Naive thymus-derived CD8-positive, alpha-beta T cell (primary cell): ENCODE measurements at places on chromosomes 6 and 20.
A peak's percentile ranks its signal among the peaks of the same experiment; 100 is the strongest.

- no peak for DNase-seq
Observed at GRCh38 chr6:20159781-20160540, 52.3 kb downstream of the MBOAT1 start.

GRCh38 chr6:150992703-150993102 is 127.2 kb downstream of the MTHFD1L start:
- DNase-seq = no peak

- no peak for DNase-seq
Observed at GRCh38 chr20:45781391-45781931, 10.2 kb downstream of the WFDC3 start.

- no peak for DNase-seq
Observed at GRCh38 chr6:79863566-79863965, 83.8 kb downstream of the ELOVL4 start.

DNA sequence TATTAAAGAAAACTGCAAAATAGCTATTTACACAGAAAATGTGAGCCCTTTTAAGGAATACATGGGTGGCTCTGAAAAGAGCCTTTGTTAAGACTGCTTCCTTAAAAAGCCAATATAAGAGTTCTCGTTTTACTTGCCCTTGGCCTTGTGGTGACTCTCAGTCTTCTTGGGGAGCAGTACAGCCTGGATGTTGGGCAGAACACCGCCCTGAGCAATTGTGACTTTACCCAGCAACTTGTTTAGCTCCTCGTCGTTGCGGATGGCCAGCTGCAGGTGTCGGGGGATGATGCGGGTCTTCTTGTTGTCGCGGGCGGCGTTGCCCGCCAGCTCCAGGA is 111.5 kb downstream of the HFE start:
- DNase-seq = peak; percentile 36

DNA sequence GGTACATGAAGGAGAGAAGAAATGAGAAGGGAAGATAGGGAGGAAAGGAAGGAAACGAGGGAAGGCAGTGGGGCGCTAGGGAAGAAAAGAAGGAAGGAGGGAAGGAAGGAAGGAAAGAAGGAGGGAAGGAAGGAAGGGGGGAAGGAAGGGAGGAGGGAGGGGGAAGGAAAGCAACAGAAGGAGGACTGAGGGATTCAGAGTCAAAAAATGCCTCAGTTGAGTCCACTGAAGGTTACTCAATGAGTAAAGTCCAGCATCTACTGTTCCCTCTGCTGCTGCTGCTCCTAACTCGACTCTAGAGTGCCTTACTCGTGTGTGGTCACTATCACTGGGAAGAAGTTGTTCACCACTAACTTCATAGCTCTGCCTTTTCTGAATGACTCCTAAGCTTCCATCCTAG is 33.8 kb downstream of the PHACTR1 start:
- DNase-seq = no peak

- DNase-seq = no peak
Observed at GRCh38 chr6:82646231-82646615, 282.6 kb downstream of the TPBG start.

GRCh38 chr6:104625536-104625935 is 234.2 kb downstream of the HACE1 start:
- DNase-seq = no peak

- no peak for DNase-seq
Observed at GRCh38 chr6:134029495-134030455, 22.6 kb downstream of the SLC2A12 start.

- no peak for DNase-seq
Observed at GRCh38 chr6:74269600-74269858, 573.5 kb downstream of the CD109 start.

DNA sequence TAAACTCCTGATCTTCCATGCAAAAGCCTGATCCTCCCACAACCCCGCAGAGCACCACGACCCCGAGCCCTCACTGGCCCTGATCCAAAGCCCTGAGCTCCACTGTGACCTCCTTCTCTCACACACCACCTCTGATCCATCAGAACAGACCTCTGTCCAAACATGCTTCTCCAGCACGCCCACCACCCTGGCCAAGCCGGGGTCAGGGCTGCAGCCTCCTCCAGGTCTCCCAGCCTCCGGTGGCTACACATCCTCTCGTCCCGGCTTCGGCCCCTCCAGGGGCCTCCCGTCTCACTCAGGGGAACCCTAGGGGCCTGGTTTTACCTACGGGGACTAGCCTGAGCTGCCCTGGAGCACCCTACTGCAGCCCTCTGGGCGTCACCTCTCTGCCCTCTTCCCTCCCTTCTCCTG is 49.1 kb downstream of the FOXF2 start:
- DNase-seq = no peak

DNA sequence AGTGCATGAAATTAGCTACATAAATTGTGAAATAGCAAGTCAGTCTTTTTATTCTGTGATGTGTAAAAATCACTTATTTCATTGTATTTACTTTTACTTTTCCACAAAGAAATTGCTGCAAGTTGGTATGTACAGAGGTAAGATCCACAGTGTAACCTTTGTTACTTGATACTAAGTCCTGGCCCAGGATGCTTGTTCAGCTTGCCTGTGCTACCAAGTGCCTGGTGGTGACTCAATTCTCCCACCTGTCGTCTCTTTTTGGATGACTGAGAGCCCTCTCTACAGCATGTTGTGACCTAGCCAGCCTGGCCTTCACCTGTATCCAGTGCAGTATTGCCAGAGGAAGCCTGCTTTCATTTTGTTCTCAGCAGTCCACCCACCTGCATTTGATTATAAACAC is 54.9 kb downstream of the ANKRD6 start:
- no peak for DNase-seq

GRCh38 chr6:56730663-56731529 is 88.2 kb upstream of the DST start:
- DNase-seq = no peak

DNA sequence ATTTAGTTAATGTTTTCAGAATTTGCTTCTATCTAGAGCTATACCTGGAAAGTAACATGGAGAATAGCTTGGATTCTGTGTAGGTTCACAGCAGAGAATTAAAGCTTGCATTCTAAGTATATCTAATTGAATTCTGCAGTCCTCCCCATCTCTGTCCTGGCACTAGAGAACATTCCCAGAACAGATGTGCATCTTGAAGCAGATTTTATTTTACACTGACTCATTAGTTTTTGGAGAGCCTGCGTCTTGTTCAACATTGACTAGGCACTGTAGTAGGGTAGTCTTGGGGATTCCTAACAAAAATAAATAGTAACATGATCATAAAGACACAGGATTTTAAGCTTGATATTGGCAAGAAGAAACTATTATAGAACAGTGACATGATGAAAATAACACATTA is 36.2 kb upstream of the BAG2 start:
- DNase-seq = no peak

GRCh38 chr20:58228484-58229197 is at the start of gene ANKRD60:
ANKRD60 (minus strand) TSS chr20:58228653; CDS start chr20:58228653, 0 bp downstream.
- peak; percentile 73 for DNase-seq

- DNase-seq = no peak
Observed at GRCh38 chr20:37649017-37649416, 44.8 kb upstream of the CTNNBL1 start.

DNA sequence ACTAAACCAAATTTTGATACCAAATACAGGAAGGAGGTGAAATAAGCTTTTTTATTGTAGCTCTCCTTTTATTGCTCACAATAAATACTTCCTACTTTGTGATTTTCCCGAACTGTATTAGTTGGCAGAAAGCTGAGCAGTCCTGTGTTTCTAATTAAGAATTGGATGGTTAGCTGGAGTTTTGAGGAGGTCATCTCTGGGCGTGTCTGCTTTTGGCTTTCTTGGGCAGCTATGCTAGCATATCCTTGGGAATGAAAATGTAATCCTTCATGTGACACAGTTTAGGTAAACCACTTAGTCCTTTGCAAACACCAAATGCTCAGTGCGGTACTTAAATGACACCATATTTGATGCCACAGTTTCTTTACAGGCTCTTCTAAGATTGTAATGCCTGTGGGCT is 67.5 kb downstream of the MTHFD1L start:
- DNase-seq = no peak

GRCh38 chr20:23061734-23062561 is 12.5 kb upstream of the THBD start:
- DNase-seq = no peak

GRCh38 chr6:143180826-143181225 is 120.1 kb downstream of the AIG1 start:
- no peak for DNase-seq

DNA sequence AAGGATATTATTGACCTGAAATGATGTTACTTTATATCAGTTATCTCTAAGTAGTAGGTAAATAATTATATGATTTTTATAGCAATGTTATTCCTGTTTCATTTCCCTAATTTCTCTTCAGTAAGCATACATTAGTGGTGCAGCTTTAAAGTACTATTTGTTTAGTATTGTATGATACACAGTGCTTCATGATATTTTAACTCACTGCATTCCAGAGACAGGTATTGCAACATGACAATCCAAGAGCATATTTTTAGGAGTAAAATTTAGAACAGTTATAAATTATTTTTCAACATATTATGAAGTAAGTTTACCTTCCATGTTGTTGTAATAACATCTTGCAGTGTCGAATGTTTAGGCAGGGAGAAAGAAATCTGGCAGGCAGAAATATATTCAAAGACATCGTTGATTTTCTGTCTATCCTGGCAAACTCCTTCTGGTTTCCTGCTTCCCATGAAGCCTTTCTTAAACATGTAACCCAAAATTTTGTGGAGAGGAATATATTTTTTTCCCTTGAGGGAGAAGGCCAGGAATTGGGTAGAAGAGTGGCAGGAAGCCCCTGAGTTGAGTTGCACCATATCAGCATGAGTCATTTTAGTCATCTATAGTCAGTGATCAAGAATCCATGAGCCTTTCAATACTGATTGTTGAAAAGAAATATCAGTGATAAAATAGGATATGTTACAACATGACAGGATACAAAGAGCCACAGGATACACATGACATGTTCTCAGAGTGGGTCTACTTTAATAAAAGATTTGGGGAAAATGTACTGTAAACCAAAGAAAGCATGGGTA is 29.0 kb upstream of the PTCHD4 start:
- DNase-seq = no peak

DNA sequence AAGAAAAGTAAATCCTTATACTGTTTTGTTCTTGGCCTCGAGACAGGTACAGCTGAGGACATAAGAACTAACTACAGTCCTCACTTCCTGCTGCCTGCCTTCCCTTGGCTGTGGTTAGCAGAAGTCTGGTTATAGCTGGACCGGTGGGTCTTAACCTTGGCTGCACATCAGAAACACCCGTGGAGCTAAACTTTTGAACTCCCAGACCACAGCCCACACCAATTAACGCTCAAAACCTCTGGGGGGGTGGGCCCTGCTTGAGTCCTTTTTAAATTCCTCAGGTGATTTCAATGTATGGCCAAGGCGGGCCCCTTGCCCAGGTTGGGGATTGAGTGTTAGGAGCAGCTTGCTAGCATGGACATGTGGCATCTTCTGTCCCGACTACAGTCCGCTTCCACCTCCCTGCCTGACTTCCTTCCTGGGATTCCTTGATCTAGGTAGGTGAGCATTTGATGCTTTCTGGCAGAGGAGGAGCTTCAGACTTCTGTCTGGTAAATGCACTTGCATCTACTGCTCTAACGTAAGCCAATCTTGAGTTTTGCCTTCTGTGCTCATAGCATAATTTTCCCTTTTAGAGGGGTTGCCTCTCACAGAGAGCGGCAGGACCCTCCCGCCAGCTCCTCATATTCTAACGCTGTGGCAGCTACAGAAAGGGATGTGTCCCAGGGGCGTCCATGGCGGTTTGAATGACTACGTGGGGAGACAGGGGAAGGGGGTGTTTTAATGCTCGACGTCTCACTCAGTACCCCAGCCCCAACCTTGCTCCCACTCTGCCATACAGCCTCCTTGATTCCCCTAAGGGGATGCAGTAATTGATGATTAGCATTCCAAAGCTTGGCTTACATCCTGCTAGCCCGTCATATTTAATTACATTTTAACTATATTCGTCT is 390.1 kb downstream of the ZFAND3 start:
- DNase-seq = no peak

- no peak for DNase-seq
Observed at GRCh38 chr20:7712661-7713060, 227.6 kb downstream of the HAO1 start.

DNA sequence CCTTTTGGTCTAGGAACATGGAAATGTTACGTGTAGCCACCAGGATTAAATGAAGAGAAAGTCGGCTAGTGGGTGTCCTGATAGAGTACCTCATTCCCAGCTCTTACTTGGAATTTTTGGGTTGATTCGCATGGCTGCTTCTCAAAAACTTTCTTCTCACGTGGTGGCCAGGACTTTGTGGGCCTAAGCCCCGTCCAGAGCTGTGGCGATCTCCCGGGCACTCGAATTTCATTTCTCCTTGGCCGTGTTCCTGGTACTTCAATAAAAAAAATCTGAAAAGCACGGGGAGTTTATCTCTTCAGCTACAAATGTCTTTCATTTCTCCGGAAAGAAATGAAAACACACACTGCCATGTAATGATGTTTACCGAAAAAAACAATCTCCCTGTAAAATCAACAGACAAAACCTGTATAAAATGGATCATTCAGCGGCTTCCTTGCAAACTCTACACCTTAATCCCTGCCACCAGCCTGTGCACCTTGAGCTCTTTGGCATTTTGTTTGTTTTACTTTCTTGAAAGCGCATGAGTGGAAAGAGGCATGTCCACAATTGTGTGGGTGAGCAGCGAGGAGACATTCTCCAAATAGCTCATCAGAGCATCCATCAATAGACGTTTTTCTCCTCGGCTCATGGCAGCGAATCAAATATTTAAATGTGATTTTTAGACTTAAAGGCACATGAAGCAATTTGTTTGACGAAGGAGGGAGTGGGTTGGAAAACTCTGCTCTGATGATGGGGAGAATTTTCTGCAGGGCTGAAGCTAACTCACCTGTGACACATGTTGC is 173.1 kb downstream of the TFAP2C start:
- no peak for DNase-seq

DNA sequence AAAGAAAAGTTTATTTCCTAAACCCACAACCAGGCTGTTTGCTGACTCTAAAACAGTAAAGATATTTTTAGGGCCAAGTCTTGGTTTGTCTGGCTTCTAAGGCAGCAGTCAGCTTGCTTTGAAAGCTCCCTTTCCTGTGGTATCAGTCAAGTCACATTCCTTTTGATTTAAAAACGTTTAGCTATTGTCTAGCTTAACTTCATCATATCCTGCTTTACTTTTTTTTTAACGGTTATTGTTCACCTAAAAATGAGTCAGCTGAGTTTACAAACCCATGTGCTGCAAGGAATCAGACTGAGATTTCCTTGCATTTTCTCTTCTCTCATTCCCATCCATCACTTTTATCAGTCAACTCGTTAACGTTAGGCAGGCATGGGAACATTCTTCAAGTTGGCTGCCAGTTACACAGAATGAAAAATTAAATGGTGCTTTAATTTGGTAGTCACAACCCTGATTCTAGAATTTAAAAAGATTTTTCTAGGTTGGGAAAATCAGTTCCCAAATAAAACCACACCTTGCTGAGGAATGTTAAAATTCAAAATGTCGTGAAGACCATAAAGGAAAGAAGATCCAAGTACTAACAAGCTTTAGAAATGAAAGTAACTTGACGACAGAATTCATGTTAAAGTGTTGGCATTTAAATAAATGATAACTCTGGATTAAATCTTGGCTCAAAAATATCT is 45.9 kb downstream of the ELOVL5 start:
- DNase-seq = peak; percentile 78

- DNase-seq = no peak
Observed at GRCh38 chr6:105795913-105796517, 290.1 kb upstream of the PRDM1 start.
